ENCODE measurements at places on chromosomes 16 and 17. TPM values are rescaled to one million over a fixed set of nuclear protein-coding genes. Genes with fewer than 3 reads are reported as not detected.
A peak's percentile ranks its signal among the peaks of the same experiment; 100 is the strongest.

DNA sequence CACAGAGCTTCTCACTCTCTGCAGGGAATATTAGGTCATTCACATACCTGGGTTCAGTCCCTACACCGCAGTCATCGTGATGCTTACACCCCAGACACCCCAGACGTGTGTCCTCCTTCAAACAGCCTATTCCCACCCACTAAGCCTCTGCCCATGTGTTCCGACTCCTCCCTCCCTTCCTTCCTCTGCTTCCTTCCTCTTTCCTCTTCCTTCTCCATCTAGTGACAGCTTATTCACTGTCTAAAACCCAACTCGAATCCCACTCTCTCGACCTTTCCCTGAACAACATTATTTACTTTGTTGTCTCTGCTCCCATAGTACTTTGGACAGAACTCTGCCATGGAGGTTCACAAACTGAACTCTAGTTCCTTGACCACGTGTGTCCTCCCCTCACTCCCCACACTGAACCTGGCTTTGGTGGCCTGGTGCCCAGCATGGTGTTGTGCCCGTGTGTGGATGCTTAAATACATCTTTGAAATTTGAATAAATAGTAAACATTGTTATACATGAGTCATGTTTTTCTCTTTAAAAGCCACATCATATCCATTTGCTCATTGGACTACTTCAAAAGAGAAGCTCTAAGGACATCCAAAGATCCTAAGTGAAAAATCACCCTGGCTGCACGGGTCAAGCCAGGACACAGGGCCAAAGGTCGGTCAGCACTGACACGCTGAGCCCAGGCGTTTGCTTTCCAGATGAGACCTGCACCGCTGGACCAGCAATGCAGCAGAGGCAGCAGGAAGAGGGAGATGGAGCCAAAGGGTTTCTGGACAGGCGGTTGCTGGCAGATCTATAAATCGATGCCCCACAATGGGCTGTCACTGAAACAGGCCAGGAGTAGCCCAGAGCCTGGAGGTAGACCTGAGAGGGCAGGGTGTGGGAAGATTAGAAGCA is 14.1 kb upstream of the G6PC1 start:
- no peaks in the 10 kb centered on the region for H3K36me3 ChIP-seq
- no peaks in the 10 kb centered on the region for H3K4me1 ChIP-seq

GRCh38 chr17:57357392-57357784 is 101.1 kb downstream of the MSI2 start:
- no peak for DNase-seq
- H3K4me3 ChIP-seq: no peak overlapping the region
- peaks cover 44% of the 10 kb centered on the region for H3K4me1 ChIP-seq
- no peak overlapping the region for H3K27ac ChIP-seq

GRCh38 chr16:27189335-27189972 is 13.9 kb upstream of the KDM8 start:
- H3K4me1 ChIP-seq: peaks cover 6% of the 10 kb centered on the region
- no peaks in the 10 kb centered on the region for H3K27me3 ChIP-seq
- no peak overlapping the region for H3K4me3 ChIP-seq

The LRRC46 gene
- total RNA-seq: 0.69 TPM

DNA sequence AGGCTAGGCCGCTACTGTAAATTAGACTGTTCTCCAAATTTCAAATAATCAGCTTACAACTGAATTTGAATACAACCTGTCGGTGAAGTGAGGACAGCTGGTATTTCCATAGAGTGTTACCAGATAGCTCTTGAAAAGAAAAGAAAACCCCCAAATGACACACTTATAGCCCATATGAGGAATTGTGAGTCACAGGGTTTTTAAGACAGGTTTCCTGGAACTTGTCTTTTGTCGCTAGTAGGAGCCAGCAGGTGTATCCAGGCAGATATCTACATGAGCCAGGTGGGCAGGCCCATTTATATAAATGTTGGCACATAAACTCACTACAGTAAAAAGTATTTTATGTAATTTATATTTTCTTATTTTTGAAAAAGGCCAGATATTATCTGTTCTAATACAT is 24.0 kb downstream of the TNRC6A start:
- H3K4me3 ChIP-seq: no peak overlapping the region
- no peak for DNase-seq
- no peak overlapping the region for H3K27ac ChIP-seq
- H3K4me1 ChIP-seq: peaks cover 58% of the 10 kb centered on the region

- H3K27ac ChIP-seq: no peak overlapping the region
- no peaks in the 10 kb centered on the region for H3K27me3 ChIP-seq
- no peak overlapping the region for H3K4me3 ChIP-seq
- H3K4me1 ChIP-seq: no peaks in the 10 kb centered on the region
Observed at GRCh38 chr16:72264771-72265170, 92.8 kb upstream of the PMFBP1 start.

The PLCG2 gene
- 2.3 TPM for total RNA-seq

The CCL2 gene
- total RNA-seq: 20.7 TPM

- H3K4me3 ChIP-seq: no peak overlapping the region
- H3K4me1 ChIP-seq: peaks cover 15% of the 10 kb centered on the region
- H3K27me3 ChIP-seq: no peaks in the 10 kb centered on the region
- H3K36me3 ChIP-seq: no peaks in the 10 kb centered on the region
- no peak overlapping the region for H3K27ac ChIP-seq
Observed at GRCh38 chr16:2748757-2749455, 3.5 kb upstream of the SRRM2 start.

GRCh38 chr16:57507136-57508034 is 21.1 kb upstream of the DOK4 start:
- no peak overlapping the region for H3K27ac ChIP-seq
- DNase-seq: no peak
- no peaks in the 10 kb centered on the region for H3K36me3 ChIP-seq
- H3K27me3 ChIP-seq: no peaks in the 10 kb centered on the region
- no peak overlapping the region for H3K4me3 ChIP-seq

The GRAPL gene
- total RNA-seq: 65.0 TPM

DNA sequence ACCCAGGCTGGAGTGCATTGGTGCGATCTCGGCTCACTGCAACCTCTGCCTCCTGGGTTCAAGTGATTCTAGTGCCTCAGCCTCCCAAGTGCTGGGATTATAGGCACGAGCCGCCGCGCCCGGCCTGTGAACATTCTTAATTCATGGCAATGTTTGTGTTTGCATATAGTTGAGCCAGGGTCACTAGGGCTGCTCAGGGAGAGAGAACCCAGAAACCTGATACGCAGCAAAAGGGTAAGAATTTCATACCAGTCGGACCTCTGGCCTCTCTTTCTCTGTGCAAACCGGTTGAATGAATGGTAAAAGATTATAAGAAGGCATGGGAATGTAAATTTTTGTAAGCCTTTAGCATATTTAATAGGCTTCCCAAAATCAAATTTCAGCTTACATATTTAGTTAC is 6.9 kb upstream of the TMEM98 start:
- no peak overlapping the region for H3K4me3 ChIP-seq
- no peak overlapping the region for H3K27ac ChIP-seq
- H3K27me3 ChIP-seq: no peaks in the 10 kb centered on the region
- no peaks in the 10 kb centered on the region for H3K36me3 ChIP-seq

DNA sequence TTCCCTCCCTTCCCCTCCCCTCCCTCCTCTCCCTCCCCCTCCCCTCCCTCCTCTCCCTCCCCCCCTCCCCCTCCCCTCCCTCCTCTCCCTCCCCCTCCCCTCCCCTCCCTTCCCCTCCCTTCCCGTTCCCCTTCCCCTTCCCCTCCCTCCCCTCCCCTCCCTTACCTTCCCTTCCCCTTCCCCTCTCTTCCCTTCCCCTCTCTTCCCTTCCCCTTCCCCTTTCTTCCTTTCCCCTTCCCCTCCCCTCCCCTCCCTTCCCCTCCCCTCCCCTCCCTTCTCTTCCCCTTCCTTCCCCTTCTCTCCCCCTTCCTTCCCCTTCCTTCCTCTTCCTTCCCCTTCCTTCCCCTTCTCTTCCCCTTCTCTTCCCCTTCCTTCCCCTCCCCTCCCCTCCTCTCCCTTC is 61.1 kb downstream of the EMP2 start:
- no peak overlapping the region for H3K27ac ChIP-seq
- H3K4me3 ChIP-seq: no peak overlapping the region
- no peaks in the 10 kb centered on the region for H3K36me3 ChIP-seq
- no peaks in the 10 kb centered on the region for H3K27me3 ChIP-seq
- DNase-seq: no peak

DNA sequence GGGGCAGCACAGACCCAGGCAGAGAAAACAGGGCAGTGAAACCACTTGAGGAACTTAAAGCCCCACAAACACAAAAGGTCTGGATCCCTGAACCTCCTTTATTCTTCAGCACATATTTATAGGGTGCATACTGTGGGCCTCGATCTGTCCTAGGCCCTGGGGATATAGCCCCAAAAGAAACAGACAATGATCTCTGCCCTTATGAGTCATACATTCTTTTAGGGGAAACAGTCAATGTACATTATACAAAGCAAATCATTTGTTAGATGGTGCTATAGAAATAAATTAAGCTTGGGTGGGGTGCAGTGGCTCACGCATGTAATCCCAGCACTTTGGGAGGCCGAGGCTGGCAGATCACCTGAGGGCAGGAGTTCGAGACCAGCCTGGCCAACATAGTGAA is 10.0 kb upstream of the HES7 start:
- no peak overlapping the region for H3K4me3 ChIP-seq
- no peak for DNase-seq
- H3K4me1 ChIP-seq: peaks cover 10% of the 10 kb centered on the region
- H3K27ac ChIP-seq: no peak overlapping the region
- no peaks in the 10 kb centered on the region for H3K36me3 ChIP-seq

The CLEC19A gene
- not detected for total RNA-seq

The LCAT gene
- total RNA-seq: 20.3 TPM

- H3K27me3 ChIP-seq: no peaks in the 10 kb centered on the region
- DNase-seq: no peak
- no peaks in the 10 kb centered on the region for H3K36me3 ChIP-seq
- H3K27ac ChIP-seq: no peak overlapping the region
- no peak overlapping the region for H3K4me3 ChIP-seq
- H3K4me1 ChIP-seq: no peaks in the 10 kb centered on the region
Observed at GRCh38 chr17:51585514-51586104, 325.3 kb downstream of the UTP18 start.

DNA sequence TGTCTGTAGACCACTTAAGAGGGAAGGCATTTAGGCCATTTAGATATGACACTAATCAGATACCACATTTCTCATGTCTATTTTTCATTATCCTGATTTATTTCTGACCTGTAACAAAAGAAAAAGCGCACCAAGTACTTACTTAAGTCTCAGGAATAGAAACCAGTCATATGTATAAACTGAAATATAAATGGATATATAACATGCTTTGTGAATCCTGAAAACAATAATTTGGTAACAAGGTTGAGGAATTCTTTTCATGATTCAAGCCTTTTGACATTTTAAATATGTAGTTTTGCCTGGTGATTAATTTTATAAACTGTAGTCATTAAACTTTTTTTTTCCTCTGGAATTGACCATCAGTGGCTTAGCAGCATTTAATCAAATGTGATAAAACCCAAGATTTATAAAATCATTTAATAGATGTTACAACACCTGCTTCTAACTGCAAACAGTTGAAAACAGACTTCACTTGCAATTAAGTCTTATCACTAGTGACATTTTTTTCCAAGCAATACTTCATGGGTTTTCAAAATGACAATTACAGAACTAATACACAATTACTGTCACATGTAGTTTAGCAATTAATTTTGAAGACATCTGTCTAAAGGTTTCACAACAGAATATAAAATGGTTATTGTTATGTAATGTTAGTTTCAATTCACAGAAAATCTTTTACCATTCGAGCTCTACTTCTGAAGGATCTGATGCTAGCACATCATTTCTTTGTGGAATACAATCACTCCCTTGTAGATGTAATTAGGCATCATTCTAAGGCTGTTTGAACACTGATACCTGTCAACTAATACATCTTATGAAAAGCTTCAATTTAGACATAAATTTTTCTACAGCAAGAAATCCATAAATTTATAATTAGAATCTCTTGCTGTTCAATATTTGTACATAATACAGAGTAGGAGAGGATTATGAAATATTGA is 110.3 kb downstream of the TOX3 start:
- no peak overlapping the region for H3K4me3 ChIP-seq
- no peak for DNase-seq
- H3K4me1 ChIP-seq: no peaks in the 10 kb centered on the region
- no peak overlapping the region for H3K27ac ChIP-seq

GRCh38 chr17:28925912-28926365 is 23.1 kb upstream of the DHRS13 start:
- peak overlapping the region; percentile 77 for H3K27ac ChIP-seq
- H3K4me1 ChIP-seq: peaks cover 56% of the 10 kb centered on the region
- peaks cover 29% of the 10 kb centered on the region for H3K36me3 ChIP-seq
- no peaks in the 10 kb centered on the region for H3K27me3 ChIP-seq
- DNase-seq: peak; percentile 87
- H3K4me3 ChIP-seq: no peak overlapping the region

- DNase-seq: no peak
- no peak overlapping the region for H3K4me3 ChIP-seq
- no peaks in the 10 kb centered on the region for H3K36me3 ChIP-seq
- no peak overlapping the region for H3K27ac ChIP-seq
- no peaks in the 10 kb centered on the region for H3K4me1 ChIP-seq
Observed at GRCh38 chr17:48522031-48522653, 8.7 kb downstream of the HOXB1 start.

DNA sequence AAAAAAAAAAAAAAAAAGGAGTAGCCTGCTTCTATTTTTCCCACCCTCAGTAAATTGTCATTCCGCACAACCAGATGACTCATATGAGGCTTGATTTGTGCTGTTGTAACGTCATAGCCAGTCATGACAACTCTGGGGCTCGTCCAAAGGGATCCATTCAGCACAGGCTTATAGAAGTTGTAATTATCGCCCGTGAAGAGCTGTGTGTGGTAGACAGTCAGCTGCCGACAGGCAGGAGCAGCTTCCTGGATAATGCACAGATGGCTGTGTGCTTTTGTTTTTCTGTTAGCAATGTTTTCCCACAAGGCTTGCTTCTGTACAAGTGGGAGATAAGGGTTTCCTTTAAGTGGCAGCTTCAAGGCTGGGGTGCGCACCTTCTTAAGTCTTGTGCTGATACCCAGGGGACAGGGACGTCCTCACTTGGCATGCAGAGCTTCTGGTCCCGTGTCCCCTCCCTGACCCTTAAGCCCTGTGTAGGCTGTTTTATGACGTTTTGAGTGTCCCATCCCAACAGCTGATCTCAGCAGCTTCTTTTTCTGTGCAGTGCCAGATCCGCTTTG is 26.0 kb downstream of the SNX29 start:
- H3K4me1 ChIP-seq: no peaks in the 10 kb centered on the region
- H3K27ac ChIP-seq: no peak overlapping the region
- no peaks in the 10 kb centered on the region for H3K36me3 ChIP-seq
- no peak for DNase-seq

GRCh38 chr16:78705694-78706093 is 606.2 kb downstream of the WWOX start:
- H3K27ac ChIP-seq: no peak overlapping the region
- no peaks in the 10 kb centered on the region for H3K36me3 ChIP-seq
- no peaks in the 10 kb centered on the region for H3K27me3 ChIP-seq

Data from CD4-positive, alpha-beta memory T cell (primary cell).